Activated CD4-positive, alpha-beta T cell treated with anti-CD3 and anti-CD28 coated beads, Interleukin-2, amount 50 U/mL, for 16 hours (primary cell): ENCODE measurements at places on chromosomes 13 and 19.
A peak's percentile ranks its signal among the peaks of the same experiment; 100 is the strongest.

GRCh38 chr19:50693064-50693975 lies 26.3 kb downstream of the SHANK1 start:
- no peak for DNase-seq

GRCh38 chr13:111033172-111034130 lies 81.7 kb upstream of the ARHGEF7 start:
- no peak for DNase-seq

DNA sequence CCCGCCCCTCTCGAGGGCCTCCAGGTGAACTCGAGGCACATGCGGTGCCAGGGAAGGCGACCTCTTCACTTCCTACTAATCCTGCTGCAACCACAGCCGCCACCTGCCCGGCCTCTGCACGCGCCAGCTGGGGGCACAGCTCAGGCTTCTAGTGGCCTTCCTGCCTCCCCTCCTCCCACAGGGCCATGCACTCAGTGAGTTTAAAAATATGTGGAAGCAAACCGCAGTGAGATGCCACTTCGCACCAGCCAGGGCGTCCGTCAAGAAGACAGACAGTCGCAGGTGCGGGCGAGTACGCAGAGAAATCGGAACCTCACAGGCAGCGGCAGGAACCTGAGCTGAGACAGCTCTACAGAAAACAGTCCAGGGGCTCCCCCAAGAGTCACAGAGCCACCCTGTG lies 10.4 kb downstream of the LMNB2 start:
- no peak for DNase-seq

- DNase-seq = peak; percentile 65
Measured at GRCh38 chr19:55460670-55461258, 678 bp downstream of the ISOC2 start.
